ENCODE measurements at places on chromosomes 6 and 20.

DNA sequence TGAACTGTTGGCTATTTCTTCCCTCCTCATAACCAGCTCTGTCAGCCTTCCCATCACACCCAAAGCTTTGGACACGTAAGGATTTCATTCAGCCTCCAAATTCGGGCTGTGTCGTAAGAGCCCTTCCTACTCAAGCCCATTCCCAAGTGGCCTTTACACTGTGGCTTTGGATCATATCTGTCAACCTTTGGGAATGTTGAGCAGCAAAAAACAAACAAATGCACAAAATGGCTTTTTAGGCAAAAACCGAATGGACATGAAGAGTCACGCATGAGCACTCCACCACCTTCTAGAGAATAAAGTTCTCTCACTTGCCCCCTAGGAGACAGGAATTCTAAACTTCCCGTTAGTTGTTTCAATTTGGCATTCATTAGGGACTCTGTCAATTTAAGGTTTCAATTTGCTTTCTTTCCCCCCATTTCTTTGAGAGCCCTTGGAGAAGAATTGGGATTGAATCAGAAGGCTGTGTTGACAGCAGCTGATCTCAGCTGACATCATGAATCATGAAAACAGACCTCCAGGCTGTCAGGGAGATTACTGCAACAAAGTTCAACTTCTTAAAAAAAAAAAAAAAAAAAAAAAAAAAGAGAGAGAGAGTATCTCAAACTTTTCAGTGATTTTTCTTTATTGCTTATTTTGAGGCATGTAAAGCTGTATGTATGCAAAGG lies 110.3 kb downstream of the BCAS1 start:
- no peak for DNase-seq

- no peak for DNase-seq
Observed at GRCh38 chr6:142867355-142867801, 77.6 kb downstream of the HIVEP2 start.

DNA sequence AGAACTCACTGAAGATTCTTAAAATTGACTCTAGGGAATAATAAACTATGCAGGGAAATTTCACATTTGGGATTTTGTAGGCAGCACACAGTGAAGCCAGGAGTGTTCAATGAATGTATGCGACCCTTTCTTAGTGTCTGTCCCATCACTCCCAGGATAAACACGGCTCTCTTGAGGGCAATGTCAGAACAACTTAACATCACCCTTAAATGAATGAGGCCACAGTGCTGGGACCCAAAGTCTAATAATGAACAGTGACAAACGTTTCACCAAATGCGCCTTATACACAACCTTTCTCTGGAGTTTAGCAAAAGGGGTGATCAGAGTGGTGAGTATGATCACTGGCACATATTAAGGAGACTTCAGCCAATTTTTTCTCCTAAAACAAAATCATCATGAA lies 237.3 kb downstream of the CLVS2 start:
- DNase-seq = no peak

DNA sequence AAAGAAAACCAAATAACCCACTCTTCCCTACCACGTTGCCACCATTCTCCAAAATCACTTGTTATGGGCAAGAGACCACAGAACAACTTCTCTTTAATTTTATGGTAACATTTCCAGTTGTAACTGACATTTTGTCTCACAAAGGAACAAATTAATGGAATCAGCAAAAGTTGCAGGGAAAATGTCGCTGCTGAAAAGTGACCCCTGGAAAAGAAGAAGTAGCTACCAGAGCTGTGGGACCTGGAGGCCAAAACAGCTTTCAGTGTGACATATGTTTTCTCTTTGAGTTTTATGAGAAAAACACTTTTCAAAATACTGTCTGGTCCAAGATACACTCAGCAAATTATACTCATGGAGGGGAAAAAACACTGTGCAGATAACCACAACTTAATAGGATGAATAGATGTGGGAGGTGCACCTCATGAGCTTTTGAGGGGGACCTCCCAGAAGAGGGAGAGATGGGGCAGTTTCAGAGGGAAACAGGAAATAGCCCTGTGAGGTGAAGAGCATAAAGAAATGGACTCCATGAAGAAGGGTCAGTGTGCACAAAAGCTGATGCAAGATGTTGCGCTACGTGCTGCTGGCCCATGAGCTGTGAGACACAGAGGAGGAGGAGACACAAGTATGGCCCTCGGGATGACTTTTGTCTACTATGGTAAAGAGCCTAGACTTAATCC lies 87.3 kb downstream of the DTNBP1 start:
- DNase-seq = no peak

- DNase-seq = no peak
Observed at GRCh38 chr6:130962966-130963365, 100.1 kb downstream of the EPB41L2 start.

DNA sequence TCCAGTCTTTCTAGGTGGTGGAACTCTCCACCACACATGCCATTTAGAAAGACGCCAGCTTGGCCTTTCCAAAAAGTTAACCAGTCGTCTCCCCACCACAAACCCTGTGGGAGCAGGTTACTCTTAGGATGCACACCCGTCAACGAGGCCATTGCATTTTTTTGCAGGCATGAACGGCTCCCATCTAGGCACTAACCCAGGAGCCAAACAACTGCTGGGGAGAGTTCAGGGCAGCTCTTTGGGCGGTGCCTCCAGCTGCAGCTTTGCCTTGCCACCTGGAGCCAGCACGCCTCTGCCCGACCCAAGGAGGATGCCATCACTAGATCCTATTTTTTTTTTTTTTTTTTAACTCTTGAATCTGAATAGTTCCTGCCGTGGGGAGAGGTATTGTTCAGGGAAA lies 39.9 kb downstream of the TBC1D7 start:
- DNase-seq = no peak

GRCh38 chr6:77778527-77778926 lies 125.7 kb downstream of the MEI4 start:
- DNase-seq = no peak

All from femur (tissue), 1 donor.